ENCODE measurements at places on chromosomes 3 and 15. TPM values are rescaled to one million over a fixed set of nuclear protein-coding genes. Genes with fewer than 3 reads are reported as not detected.

Gene CCRL2
- not detected for total RNA-seq

Gene KNL1
- 3.4 TPM for total RNA-seq

Gene PRICKLE2
- 39.3 TPM for total RNA-seq

Gene GPR62
- not detected for total RNA-seq

Gene HDC
- 0.49 TPM for total RNA-seq

Gene C3orf20
- 0.49 TPM for total RNA-seq

Gene PIGZ
- 9.8 TPM for total RNA-seq

Gene ACSBG1
- 3.4 TPM for total RNA-seq

Gene CMC1
- 21.6 TPM for total RNA-seq

Gene INSYN1
- total RNA-seq: 5.6 TPM

Gene MPI
- total RNA-seq: 43.2 TPM

Gene CHL1
- total RNA-seq: 25.8 TPM

Gene TRH
- 1.2 TPM for total RNA-seq

Gene FAM43A
- total RNA-seq: 20.4 TPM

Gene PLA2G4F
- total RNA-seq: 35.1 TPM

Gene GXYLT2
- total RNA-seq: 10.1 TPM

Gene IMPG2
- 0.25 TPM for total RNA-seq

Gene C3orf22
- not detected for total RNA-seq

Gene THPO
- 0.74 TPM for total RNA-seq
